Activated CD8-positive, alpha-beta memory T cell treated with anti-CD3 and anti-CD28 coated beads for 4 hours (primary cell): ENCODE measurements at places on chromosomes 4 and X.

DNA sequence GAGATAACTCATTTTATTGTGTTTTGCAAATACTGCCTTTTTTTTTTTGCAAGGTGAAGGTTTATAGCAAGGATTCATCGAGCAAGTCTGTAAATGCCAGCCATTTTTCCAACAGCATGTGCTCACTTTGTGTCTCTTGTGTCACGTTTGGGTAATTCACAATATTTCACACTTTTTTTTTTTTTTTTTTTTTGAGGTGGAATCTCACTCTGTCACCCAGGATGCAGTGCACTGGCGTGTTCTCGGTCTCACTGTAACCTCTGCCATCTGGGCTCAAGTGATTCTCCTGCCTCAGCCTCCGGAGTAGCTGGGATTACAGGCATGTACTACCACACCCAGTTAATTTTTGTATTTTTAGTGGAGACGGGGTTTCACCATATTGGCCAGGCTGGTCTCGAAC, 1.9 kb downstream of the RNF4 start:
- no peak for DNase-seq

GRCh38 chr4:174062831-174063230, 220.6 kb downstream of the FBXO8 start:
- DNase-seq: no peak

DNA sequence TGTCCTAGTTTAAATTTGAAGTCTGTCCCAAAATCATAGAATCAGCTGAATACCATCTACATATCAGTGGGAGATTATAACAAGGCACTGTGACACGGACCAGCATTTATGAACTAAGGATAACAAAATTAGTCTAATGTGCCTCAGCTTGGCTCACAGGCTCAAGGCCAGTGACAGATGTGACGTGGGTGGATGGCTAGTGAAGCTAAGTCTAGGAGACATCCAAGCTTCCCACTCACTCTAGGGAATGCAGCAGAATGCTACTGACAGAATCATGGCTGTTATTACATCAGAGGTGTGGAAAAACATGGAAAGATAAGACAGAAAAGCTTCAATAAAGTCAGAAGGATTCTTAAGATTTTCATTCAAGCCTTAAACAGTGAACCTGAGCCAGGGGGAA, 329.9 kb downstream of the NAF1 start:
- no peak for DNase-seq

- DNase-seq: no peak
Observed at GRCh38 chr4:16464651-16465050, 238.4 kb upstream of the TAPT1 start.

GRCh38 chr4:171919314-171919713, 106.1 kb downstream of the GALNTL6 start:
- DNase-seq: no peak

DNA sequence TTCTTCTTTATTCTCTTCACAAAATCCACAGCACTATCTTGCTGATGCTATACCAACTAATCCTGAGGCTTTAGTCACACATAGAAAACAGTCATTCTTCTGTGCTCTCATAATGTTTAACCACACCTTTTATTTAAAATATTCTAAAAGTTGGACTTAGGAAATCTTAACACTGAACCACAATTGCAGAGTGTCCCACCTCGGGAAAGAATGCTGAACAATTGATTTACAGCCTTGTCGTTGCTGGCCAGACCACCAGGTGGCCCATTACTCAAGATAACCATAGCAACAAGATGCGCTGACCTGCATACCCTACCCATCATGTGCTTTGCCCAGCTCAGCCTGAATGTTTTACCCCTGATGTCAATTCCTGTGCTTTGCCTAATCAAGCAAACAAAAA, 100.8 kb downstream of the ARSJ start:
- DNase-seq: no peak

DNA sequence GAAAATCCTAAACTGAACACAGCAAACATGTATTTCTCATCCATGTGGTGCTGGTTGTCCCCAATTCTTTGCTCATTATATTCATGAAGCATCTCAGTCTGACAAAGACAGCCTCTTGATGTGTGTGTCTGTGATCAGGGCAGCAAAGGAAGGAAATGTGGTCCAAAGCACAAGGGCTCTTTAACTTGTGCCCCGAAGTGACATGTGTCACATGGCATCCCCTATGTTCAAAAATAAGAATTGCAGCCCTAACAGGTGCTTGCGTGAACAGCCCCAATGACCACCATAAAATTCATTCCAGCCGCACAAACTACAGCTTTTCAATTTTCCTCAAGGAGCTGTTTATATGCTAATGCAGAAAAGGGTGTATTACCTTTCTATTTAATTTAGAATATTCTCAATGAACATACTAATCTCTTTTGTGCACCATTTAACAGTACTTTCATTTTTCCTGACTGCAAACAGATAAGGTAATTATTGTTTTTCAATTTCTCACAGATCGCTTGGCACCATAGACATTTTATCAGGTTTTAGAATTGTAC, 231.9 kb upstream of the CTSO start:
- no peak for DNase-seq

GRCh38 chr4:1087371-1087770, 26.0 kb downstream of the RNF212 start:
- DNase-seq: no peak

DNA sequence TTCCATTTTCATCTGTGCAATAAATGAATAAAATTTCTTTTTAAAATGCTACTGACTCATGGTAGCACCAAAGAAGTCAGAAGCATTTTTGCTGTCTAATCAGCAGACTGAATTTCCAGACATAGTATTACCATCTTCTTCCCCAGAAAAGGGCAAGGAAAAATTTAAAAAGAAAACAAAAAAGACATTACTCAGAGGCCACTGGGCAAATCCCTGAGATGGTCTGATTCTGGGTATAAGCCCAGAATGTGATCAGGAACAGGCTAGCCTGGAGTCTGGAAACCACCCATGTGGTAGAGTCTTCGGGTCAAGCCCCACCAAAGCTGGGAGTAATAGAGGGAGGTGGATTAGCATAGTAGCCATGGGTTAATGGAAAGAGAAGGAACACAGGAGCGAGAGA, 342.8 kb downstream of the FBXW7 start:
- DNase-seq: no peak

DNA sequence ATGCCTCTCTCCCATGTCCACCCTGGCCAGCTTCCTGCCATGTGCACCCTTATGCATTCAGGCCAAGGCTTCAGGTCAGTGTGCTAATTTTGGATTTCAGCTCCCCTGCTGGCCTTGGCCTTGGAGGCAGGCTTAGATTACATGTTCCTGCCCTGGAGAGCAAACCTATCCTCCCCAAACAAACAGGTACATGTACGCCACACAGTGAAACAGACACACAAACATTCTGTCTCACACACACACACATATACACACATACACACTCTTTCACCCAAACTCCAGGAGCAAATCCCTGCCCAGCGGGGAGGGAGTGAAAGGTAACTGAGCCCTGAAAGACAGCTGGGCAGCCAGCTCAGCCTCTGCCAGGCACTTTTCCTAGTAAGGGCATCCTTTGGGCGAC, 62.7 kb upstream of the ARHGAP36 start:
- no peak for DNase-seq

- no peak for DNase-seq
Observed at GRCh38 chrX:104122829-104123228, 10.5 kb downstream of the ZCCHC18 start.

DNA sequence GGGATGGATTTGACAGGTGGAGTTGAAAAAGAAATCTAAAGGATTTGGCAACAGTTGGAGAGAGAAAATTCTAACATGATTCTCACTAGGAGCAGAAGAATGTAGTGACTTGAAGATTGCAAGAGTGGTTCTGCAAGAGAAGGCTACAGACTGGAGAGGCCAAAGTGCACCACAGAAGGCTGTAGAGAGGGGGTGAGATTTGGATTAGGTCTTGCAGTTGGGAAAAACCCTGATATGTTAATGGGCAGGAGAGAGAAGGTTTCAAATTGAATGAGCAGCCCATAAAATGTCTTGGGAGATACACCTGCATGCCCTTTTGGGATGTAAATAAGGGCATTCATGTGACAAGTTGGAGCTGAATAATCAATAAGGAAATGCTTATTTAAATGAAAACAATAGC, 14.7 kb upstream of the VEGFD start:
- DNase-seq: no peak
